ENCODE measurements at places on chromosomes 13 and 19.

DNA sequence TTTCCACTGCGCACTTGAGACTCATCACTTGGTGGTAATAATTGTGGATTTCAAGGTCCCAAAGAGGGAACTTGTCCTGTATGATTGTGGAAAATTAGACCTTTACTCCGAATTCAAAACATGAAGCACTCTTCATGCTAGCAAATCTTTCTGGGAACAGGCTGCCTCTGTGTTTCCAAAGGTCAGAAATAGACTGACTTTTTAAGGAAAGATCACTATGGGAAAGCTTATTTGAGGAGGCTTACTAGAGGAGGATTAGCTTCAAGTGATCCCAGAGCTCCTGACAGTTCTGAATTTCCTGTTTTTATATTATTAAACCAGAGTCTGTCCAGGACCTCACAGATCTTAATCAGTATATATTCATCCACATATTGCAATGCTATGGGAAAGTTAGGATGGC is 5.5 kb downstream of the WDFY2 start:
- no peak for DNase-seq

DNA sequence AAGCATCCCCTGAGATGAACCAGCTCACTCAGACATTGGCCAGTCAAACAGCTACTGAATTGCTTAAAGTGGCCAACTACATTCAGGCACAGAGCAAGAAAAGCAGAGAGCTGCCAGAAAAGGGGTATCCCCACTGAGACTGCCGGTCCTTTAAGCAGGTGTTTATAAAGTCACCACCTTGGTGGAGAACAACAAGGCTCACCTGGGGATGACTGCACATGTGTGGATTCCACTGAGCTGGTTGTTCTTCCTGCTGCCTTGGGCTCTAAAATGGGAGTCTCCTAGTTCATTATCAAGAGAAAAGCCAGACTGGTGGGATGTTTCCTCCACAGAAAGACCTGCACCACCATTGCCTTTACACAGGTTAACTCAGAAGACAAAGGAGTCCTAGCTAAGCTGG is 51.8 kb upstream of the IPO5 start:
- DNase-seq, result no peak

DNA sequence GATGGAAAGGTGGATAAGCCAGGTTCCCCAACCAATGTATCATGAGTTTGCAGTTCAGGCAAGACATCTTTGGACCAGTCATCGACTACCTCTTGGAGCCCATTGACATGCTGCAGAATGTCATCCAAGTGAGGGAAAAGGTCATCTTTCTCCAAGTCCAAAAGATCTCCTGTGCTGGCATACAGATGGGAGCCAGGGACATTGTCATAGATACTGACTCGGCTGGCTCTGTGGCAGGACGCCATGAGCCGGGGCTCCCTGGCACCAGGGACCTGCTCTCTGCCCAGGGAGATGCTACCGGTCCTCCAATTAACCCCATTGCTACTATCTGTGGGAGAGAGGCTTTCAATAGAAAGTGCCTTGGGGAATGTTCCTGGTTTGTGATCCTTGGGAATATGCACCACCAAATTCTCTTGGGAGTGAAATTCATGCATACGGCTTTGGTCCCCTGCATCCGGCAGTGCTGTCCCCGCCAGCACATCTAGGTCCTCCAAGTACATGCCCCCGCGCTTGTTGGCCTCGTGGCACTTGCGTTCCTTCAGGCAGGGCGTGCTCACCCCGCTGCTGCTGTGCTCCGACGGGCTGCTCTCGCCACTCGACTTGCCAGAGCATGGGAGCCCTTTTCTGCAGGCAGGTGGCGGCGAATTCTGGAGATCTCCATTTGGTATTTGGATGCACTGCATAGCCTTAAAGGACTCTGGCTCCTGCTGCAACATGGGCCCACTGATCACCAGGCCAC is 113.0 kb downstream of the KL start:
- no peak for DNase-seq

DNA sequence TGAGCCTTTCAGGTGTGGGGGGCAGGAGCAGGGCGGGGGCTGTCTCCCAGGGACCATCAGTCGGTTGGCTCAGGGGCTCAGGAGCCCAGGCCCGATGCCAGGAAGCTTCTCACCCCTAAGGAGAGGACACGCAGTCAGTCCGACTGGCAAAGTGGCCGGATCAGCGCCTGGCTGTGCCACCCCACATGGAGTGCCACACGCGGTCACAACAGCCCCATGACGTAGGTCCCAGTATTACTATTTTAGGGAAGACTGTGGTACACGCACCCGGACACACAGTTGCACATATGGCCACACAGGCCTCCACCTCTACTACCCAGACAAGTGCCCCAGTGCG is 29.3 kb upstream of the GRTP1 start:
- DNase-seq, result no peak

GRCh38 chr19:38478273-38478971 is 44.9 kb downstream of the RYR1 start:
- peak; percentile 16 for DNase-seq

- no peak for DNase-seq
Observed at GRCh38 chr13:90627813-90628212, 719.7 kb upstream of the MIR17HG start.

DNA sequence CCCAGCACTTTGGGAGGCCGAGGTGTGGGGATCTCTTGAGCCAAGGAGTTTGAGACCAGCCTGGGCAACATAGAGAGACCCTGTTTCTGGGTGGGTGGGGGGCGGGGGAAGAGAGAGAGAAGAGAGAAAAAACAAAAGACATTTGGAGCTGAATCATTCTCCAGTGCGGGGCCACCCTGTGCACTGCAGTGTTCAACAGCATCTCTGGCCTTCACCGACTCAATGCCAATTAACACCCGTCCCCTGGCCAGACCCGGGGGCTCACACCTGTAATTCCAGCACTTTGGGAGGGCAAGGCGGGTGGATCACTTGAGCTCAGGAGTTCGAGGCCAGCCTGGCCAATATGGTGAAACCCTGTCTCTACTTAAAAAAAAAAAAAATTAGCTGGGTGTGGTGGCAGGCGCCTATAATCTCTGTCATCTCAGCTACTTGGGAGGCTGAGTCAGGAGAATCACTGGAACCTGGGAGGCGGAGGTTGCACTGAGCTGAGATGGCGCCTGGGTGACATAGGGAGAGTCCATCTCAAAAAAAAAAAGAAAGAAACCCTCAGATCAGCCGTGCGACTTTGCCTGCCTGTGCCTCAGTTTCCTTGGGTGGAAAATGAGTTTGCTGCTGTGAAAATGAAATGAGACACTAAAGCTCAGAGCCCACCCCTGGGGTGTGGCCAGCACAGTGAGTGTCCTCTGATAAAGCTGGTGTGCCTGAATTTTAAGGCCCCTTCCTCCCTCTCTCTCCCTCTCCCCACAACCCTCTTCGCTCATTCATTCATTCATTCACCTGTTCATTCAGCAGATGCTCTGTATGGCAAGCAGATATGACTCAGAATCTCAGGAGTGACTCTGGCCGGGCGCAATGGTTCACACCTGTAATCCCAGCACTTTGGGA is 6.4 kb downstream of the KLF2 start:
- DNase-seq, result no peak

DNA sequence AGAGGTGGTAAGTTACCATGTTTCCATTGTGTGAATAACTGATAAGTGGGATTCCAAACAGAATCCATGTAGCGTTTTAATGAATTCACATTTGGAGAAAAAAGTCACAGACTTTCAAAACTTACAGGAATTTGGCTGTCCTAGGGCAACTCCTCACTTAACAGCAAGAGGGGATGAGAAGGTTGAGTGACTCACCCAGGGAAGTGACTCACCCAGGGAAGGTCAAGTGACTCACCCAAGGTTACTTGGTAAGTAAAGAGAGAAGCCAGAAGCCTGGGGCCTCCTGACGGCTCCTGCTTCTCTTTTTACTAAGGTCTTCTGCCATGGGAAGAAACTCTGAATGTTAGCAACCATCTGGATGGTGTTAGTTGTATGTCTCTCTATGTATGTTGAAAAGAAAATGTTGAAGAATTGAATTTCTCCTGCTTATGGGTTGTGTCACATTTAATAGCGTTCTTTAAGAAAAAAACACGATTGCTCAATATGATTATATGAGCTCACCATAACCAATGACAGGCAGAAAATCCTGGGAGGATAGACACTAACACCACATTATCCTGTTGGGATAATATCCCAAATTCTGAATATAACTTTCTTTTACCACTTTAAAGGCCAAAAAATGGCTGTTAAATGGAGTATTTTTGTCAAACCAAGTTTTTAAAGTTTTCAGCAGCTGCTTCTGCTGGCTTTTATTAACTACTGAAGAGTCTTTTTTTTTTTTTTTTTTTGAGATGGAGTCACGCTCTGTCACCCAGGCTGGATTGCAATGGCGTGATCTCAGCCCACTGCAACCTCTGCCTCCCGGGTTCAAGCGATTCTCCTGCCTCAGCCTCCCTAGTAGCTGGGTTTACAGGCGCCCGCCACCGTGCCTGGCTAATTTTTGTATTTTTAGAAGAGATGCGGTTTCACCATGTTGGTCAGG is 195.6 kb downstream of the GGACT start:
- DNase-seq, result no peak

GRCh38 chr13:99178636-99179035 is 22.0 kb upstream of the UBAC2 start:
- DNase-seq, result no peak

DNA sequence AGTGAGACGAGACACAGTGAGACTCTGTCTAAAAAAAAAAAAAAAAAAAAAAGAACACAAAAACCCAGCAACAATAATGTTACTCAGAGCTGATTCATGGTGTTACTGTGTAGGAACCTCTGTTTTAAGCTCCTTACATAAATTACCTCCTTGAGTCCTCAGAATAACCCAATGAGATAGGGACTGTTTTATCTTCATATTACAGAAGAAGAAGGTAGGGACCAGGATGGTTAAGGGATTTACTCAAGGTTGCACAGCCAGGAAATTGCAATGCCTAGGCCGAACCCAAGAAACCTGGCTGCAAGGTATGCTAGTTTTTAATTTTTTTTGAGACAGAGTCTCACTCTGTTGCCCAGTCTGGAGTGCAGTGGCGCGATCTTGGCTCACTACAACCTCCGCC is 1.5 kb upstream of the DAND5 start:
- no peak for DNase-seq

- DNase-seq, result no peak
Observed at GRCh38 chr13:104996022-104996421, 1539.4 kb downstream of the EFNB2 start.

- DNase-seq, result no peak
Observed at GRCh38 chr19:16328824-16329482, 4.3 kb downstream of the KLF2 start.

DNA sequence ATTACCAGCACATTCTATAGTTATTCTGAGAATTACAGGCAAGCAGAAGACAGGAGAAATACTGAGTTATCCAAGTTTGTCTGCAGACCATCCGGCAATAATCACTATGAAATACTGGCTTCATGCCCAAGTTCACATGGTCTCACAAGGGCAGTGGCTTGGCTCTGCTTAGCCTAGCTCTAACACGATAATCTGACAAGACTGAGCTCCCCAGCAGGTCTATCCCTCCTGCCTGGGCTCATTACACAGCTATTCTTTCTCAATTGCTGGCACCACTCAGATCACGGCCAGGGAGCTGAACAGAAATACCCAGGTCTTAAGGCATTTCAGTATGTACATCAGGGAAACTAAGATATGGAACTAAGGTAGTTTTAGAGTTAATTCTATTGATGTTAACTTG is 361.6 kb upstream of the PCDH20 start:
- no peak for DNase-seq

GRCh38 chr13:51768378-51768921 is 35.5 kb downstream of the DHRS12 start:
- DNase-seq, result no peak

- no peak for DNase-seq
Observed at GRCh38 chr13:40315416-40316064, 350.9 kb downstream of the FOXO1 start.

DNA sequence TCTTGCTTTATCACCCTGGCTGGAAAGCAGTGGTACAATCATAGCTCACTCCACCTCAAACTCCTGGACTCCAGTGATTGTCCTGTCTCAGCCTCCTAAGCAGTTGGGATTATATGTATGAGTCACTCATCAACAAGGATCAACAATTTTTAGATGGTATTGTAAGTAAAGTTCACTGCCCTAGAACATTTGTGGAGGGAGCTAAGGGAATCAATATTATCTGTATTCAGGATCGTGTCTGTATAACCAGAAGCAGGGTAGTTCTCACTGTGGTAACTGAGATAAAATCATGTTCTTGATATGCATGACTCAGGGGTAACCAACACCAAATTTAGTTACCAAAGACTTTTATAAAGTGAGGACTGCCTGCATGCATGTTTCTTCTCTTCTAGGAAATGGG is 27.0 kb downstream of the ZMYM5 start:
- DNase-seq, result no peak

GRCh38 chr13:95235974-95236373 is 65.3 kb downstream of the ABCC4 start:
- DNase-seq, result no peak

DNA sequence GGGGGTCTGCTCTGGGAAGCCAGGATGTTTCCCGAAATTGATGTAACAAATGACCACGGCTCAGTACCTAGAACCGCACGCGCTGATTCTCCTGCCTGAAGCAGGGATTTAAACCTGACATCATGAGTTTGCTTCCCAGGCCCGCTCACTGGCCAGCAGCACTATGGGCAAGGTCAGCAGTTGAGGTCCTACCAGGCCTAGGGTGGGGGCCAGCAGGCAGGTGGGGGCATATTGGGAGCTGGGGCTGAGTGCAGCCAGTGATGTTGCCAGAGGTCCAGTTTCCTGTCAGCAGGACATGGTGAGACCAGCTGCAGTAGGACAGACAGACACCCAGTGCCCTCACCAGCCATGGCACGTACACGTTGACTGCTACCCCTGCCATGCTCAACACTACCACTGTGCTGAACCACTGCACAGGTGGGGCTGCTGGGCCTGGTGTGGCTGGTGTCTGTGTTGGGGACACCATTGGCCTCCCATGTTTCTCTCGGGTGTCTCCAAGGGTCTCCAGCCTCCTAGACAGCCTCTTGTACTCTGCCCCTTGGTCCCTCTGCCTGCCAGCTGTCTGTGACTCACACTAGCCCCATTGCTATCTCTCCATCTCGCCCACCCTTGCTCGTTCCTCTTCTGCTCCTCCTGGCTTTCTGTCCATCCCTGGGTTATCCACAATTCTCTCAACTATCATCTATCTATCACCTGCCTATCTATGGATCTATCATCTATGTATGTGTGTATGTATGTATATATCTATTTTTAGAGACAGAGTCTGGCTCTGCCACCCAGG is 1.1 kb upstream of the C19orf85 start:
- no peak for DNase-seq

- peak; percentile 19 for DNase-seq
Observed at GRCh38 chr19:45439569-45440258, 16.0 kb upstream of the ERCC1 start.

DNA sequence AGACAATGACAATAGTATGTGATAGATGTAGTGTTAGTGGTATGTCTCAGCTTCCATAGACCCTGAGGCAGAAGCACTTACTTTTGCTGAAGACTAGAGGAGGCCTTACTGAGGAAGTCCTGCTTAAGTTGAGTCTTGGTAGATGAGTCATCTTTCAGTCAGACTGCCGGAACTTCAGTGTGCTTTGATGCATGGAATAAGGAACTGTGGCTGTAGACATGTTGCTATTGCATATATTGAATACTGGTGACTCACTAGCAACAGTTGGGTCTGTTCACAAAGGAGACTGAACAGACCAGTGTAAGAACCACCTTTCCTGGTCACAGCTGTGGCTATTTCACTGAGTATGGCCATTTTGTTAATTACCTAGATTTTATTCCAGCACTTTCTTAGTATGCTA is 1000.6 kb downstream of the OLFM4 start:
- DNase-seq, result no peak
